ENCODE measurements at places on chromosomes 13 and 19.

- DNase-seq: peak; percentile 21
Measured at GRCh38 chr19:55251341-55252081, 7.3 kb downstream of the PPP6R1 start.

- DNase-seq: no peak
Measured at GRCh38 chr13:75339635-75340374, 142.2 kb downstream of the TBC1D4 start.

GRCh38 chr13:40236566-40237168 is 429.8 kb downstream of the FOXO1 start:
- DNase-seq: no peak

DNA sequence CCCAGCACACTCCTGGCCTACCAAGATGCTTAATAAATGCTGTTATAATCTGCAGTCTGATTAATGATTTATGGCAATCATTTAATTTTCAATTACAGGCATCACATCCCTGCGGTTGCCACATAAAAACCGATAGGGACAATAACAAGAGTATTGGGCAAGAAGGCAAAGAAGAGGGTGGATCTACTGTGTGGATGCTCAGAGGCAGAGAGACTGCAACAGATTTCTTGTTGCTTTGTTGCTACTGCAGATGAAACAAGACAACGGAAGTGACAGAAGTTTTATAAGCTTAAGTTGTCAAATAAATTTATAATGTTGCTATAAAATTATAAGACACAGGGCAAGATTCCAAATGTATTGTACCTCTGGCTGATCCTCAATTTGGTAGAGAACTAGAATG is 154.8 kb downstream of the ABCC4 start:
- DNase-seq: no peak

- DNase-seq: no peak
Measured at GRCh38 chr13:40790154-40790616, 774 bp downstream of the SLC25A15 start.

GRCh38 chr13:75838366-75839005 is 202.4 kb downstream of the LMO7 start:
- DNase-seq: no peak

Measured in activated T-cell treated with anti-CD3 and anti-CD28 coated beads for 4 hours (primary cell).